NCI-H1930 (cell line): ENCODE measurements at places on chromosomes 4 and X.

- no peak for DNase-seq
Measured at GRCh38 chrX:152923599-152923998, 25.7 kb downstream of the ZNF185 start.

GRCh38 chrX:73267979-73268378, 53.3 kb upstream of the NAP1L2 start:
- DNase-seq: no peak

DNA sequence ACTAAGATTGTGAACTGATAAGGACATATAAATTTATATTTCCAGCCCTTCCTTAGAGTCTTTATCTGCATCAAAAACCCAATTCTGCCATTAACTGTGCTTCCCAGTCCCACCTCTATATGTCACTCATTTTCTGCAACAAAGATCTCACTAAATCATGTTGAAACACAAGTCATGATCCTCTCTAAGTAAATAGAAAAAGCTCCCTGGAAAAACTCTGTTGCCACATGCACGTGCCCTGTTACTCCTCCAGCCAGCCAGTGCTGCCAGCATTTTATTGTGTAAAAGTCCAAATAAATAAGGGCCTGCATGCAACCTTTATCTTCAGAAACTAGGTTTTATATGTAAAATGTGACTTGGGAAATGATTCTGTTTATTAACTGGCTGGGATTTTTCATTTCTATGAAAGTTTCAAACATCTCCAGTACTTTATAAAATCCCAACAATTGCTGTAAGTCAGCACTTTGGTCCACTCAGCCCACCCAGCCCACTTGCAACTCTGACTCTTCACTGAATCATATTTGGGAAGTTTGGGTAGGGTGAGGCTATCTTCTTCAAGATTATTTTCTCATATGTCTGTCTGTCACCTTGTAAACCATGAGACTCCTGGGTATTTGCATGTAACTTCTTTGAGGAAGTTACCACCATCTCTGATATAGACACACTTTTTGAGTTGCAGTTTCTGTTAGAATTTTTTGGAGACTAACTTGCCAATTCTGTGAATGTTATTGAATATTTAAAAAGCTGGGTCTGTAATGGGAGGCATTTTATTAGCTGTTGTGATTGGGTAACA, 40.0 kb upstream of the SMARCA5 start:
- DNase-seq: no peak

GRCh38 chr4:159163521-159163920, 60.6 kb downstream of the RAPGEF2 start:
- DNase-seq: no peak

- DNase-seq: no peak
Measured at GRCh38 chrX:139724626-139725025, 16.7 kb upstream of the MCF2 start.

GRCh38 chr4:127780598-127780997, 1.5 kb upstream of the HSPA4L start:
- no peak for DNase-seq

GRCh38 chrX:129158505-129158904, 364.8 kb downstream of the SMARCA1 start:
- no peak for DNase-seq

- no peak for DNase-seq
Measured at GRCh38 chr4:25863347-25863784, 578 bp upstream of the SEL1L3 start.

DNA sequence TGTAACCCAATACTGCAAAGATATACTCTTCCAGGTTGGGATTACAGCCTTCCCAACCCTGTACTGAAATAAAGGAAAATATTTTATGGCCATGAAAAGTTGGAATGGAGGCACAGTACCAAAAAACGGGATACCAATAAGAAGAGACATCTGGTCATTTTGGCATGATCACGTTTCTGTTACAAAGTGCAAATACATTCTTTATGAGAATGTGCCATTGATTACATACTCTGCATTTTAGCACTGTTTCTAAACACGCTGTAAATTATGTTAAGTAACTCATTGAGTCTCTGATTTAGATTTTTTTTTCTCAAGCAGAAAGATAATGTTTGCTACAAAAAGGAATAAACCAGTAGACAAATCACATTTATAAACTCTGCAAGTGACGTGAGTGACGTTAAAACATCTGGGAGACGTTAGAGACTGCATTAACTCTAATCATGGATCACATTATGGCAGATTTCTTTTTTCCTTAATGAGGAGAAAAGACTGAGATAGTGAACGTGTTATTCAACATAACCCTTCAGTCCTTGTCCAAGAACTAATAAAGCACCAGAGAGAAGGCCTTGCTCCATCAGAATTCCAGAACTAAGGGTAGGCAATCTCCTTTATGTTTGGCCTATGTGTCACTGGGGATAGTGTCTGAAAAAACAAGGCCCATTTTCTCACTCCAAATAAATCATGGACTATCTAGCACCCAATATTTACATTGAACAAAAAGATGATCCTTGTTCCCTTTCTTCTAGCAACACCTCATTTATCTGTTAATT, 31.0 kb downstream of the UNC5C start:
- DNase-seq: no peak

DNA sequence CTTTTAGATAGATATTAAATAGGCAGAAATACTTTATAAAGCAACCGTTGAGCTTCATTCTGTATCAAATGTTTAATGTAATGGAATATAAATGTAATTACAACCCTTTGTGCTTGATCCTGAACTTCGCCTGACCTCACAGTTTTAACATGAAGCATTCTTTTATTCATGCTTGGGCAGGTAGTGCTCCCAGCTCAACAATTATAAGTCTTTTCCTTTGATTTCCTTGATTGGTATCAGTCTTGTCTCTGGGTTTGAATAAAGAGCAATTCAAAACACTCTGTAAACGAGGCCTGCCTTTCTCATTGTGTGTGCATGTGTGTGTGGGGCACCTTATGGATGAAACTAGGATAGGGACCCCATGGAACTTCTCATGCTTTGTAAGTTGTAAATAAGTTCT, 6.8 kb downstream of the METAP1 start:
- no peak for DNase-seq

DNA sequence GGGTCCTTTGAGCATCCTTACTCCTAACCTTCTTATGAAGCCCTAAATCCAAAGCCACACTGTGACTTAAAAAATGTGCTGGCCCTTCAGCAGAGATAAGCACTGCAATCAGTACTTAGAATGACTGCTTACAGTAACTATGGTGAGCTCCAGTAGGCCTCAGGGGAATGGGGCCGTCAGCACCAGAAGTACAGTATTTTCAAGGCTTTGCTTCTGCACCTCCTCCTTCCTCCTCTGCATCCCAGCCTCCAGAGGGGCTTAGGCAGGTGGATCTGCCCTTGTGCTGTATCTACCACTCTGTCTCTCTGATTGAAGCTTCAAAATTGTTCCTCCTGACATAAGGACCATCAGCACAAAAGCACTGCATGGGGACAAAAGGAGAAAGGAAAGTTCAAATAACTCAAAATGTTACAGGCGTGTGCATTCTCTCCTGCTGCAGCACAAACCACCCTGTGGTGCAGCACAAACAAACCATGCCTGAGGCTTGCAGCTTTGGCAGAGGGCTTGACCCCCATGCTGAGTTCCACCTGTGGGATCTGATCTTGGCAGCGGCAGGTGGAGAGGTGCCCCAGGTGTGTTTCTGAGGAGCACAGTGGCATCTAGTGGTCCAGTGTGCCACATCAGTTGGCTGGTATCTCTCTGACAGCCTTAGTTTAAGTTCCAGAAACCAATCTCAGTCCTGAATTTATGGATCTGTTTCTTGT, 164.7 kb downstream of the SOWAHB start:
- DNase-seq: peak; percentile 15

DNA sequence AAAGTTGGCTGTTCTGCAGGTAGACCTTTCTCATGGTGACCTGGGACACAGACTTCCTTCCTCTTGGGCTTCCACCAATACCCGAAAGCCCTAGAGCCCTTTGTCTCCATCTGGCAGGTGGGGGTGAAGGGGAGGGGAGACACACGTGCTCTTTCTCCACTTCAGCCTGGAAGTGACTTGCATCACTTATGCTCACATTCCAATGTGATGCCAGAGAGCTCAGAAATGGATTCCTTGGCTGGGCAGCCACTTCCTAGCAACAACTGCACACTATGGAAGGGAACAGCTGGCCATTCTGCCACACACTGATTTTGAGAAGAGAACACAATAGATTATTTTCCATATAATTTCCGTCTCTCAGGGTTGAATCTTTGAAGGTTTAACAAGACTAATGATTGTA, 36.3 kb downstream of the C4orf51 start:
- no peak for DNase-seq

DNA sequence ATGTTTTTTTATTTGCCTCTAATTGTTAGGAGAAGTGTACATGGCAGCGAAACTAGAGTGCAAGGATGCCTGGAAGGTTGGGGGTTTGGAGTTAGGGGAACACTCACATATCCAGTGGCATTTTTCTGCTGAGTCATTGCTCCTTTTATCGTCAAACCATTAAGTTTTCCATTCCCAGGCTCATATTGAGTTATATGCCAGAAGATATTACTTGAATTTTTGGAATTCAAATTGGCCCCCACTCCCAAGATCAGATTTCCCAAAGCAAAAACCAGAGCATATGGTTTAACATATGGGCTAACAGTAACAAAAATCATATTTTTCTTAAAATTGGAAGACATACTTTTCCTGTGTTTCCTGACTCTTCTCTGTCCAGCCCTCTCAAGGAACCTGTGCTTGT, 152.7 kb downstream of the FSTL5 start:
- DNase-seq: no peak

DNA sequence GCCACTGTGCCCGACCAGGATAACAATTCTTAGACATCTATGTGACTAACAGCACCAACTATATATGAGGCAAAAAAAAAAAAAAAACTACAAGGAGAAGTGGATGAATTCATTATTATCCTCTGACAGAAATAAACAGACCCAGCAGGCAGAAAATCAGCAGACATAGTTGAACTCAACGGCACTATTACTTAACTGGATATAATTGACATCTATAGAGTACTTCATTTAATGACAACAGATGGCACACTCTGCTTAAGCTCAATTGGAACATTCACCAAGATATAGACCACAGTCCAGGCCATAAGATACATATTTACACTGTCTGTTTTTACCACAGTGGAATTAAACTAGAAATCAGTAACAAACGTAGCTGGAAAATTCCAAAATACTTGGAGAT, 13.3 kb downstream of the CLDN22 start:
- DNase-seq: no peak
